Effector memory CD8-positive, alpha-beta T cell (primary cell): ENCODE measurements at places on chromosomes 13 and 19.
A peak's percentile ranks its signal among the peaks of the same experiment; 100 is the strongest.

GRCh38 chr19:54017261-54017660, 25.8 kb downstream of the CACNG6 start:
- no peak for DNase-seq

- no peak for DNase-seq
Measured at GRCh38 chr19:19427944-19428343, 22.5 kb downstream of the GATAD2A start.

- DNase-seq: no peak
Measured at GRCh38 chr13:52670726-52671125, 18.1 kb downstream of the SUGT1 start.

- DNase-seq: no peak
Measured at GRCh38 chr13:36746051-36746450, 72.2 kb downstream of the SERTM1 start.

DNA sequence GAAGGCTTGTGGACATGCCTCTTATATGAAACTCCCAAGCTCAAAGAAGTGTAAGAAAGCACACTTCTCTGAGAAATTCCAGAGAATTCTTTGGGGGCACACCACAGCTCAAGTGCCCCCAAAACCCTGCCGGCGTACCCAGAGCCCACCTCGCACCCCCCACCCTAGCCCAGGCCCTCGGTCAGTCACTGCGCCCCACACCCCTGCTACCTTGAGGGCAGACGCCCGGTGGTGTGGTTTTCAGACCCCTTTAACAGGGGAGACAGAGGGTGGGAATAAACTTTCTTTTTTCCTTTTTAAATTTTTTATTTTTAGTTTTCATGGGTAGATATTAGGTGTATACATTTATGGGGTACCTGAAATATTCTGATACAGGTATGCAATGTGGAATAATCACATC, 29.5 kb downstream of the PEPD start:
- DNase-seq: no peak

- no peak for DNase-seq
Measured at GRCh38 chr13:76036176-76036575, 400.0 kb downstream of the LMO7 start.

DNA sequence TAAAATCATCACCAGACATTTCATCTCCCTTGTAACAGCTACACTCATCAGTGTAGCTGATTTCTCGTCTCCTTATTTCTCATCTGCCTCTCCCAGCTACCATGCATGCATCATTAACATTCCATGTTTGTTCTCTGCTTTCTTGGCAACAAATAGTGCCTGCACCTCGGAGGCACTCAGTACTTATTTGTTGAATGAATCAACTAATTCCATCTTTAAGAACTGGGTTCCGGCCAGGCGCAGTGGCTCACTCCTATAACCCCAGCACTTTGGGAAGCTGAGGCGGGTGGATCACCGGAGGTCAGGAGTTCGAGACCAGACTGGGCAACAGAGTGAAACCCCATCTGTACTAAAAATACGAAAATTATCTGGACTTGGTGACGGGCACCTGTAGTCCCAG, 63.9 kb upstream of the GTF3A start:
- DNase-seq: no peak

GRCh38 chr13:99974296-99974938, 2.9 kb upstream of the ZIC5 start:
- no peak for DNase-seq

- DNase-seq: no peak
Measured at GRCh38 chr13:94061301-94061700, 418.2 kb downstream of the DCT start.

DNA sequence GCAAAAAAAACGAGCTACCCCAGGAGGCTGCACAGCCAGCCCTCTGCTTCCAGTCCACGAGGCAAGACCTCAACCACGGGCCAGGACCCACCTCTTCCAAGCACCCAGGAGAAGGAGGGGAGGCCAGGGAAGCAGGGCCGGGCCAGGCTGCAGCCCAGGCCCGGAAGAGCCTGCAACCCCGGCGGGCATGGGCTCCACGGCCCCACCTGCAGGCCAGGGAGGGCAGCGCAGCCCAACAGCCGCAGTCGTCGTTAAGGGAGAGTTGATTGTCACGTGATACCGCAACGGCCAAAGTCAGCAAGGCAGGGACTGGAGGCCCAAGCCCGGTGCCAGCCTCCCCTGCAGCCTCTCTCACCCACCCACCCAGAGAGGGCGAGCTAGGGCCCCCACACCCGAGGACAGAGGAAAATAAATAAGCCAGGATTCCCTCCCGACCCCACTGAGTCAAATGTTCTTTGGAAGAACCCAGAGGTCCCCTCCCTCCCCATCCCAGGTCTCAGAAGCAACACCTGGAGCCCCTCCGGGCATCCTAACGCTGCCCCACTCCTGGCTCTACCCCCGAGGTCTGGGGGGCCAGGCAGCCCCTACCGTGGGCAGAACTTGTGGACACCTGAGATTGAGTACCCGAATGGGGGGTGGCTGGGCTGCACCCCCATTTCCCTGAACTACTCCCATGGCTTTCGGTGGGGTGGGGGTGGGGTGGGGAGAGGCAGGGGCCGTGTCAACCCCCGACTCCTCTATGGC, 5.2 kb upstream of the REXO1 start:
- peak; percentile 89 for DNase-seq

DNA sequence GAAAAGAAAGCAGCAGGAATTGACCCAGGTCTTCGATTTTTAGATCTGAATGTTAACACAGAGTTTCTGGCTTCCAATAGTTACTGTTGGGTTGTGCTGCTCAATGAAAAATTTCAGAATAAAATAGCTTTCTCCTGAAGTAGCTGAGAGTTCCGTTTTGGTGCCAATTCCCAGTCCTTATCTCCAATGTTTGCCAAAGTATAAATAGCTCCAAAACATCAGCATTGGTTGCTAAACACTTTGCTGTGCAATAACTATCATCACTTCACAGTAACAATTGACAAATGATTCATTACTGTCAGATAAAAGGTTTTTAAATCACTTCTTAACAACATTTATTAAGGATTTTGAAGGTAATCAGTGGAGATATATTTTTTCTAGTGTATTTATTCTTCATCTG, 446.0 kb downstream of the PCDH20 start:
- DNase-seq: no peak

DNA sequence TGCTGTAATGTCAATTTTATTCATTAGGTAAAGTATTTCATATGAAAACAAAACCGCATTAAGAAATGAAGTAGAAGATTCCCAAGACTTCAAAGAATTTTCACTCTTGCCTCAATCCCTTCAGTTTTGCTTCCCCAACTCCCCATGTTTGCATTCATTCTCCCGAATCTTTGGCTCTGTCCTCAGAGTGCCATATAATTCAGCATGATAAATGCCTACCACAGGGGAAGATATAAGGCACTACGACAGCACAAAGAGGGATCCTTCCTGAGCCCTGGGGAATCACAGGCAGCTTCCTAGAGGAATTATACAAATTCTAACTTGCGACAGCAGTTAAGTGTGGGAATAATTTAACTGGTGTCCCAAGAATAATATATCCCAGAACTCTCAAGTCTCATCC, 68.5 kb downstream of the TSC22D1 start:
- DNase-seq: no peak

DNA sequence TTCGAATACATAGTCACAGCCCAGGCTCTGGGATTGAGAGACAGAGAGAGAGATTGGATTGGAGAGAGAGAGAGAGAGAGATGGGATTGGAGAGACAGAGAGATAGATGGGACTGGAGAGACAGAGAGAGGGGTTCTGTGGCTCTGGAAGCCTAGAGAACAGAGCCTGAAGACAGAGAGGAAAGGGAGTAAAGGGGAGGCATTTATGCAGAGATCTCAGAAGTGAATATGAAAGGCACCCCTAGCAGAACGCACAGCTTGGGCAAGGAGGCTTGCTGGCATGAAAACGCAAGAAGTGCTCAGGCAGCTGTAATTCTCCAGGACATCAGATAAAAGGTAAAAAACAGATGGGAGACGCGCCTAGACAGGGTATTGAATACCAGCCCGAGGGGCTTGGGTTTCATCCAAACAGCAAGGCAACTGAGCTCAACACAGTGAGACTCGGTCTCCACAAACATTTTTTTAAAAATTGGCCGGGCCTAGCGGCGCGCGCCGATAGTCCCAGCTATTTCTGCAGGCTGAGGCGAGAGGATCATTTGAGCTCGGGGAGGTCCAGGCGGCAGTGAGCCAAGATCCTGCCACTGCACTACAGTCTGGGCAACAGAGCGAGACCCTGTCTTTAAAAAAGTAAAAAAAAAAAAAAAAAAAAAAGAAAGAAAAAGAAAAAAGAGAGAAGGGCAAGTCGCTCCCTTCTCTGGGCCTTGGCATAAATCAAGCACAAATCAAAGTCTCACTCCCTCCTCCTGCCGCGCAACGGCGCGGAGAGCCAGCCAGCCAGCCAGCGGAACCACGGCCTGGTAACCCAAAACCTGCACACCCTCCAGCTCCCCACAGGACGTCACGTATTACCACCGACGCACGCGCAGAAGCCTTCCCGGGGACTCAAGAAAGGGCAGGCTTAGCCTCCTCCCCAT, 774 bp upstream of the PPP2R1A start:
- no peak for DNase-seq
